Posterior vena cava (tissue), 2 donors: ENCODE measurements at places on chromosomes 6 and 20. TPM values are rescaled to one million over a fixed set of nuclear protein-coding genes. Genes with fewer than 3 reads are reported as not detected.

Gene CCN6
- not detected for total RNA-seq

Gene CAP2
- total RNA-seq: 30.2 TPM

Gene LINC00237
- total RNA-seq: not detected

Gene CDH4
- total RNA-seq: 0.65 TPM

Gene BPIFB4
- total RNA-seq: not detected

Gene LTB
- total RNA-seq: 1.6 TPM
